ENCODE measurements at places on chromosomes 6 and 20. TPM values are rescaled to one million over a fixed set of nuclear protein-coding genes. Genes with fewer than 3 reads are reported as not detected.

POU5F1 gene
- total RNA-seq = 1.7 TPM

TBXT gene
- total RNA-seq = not detected

PAX1 gene
- not detected for total RNA-seq

DNA sequence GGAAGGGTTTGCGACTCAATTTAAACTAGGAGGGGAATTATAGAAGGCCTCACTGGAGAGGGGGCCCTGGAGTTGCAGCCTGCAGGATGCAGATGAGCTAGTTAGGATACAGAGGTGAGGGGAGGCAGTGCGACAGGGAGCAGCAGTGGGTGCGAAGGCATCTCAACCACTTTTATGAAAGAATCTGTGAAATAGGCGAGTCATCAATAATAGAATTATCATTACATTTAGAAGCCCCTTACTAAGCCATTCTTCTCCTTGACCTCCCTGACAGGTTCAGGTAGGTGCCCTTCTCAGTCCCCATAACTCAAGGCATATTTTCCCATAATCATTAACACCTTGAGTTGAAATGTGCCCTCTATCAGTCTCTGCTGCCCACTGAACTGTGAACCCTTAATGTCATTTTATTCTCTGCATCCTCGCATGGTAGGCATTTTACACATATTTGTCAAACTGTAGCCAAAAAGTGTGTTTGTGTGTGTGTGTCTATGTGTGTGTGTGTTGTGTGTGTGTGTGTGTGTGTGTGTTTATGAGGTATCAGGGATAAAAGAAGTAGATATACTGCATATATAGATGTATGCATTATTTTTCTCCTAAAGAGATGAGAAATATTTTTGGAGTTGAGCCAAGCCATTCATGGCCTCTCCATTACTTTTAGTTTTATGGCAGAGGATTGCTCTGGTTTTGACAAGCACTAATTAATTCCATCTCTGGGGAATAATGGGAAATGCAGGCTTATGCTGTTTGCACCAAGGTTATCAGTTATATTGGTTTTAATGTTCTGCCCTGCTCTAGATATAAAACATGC, 898.8 kb downstream of the KIF16B start:
- no peak for DNase-seq

DNA sequence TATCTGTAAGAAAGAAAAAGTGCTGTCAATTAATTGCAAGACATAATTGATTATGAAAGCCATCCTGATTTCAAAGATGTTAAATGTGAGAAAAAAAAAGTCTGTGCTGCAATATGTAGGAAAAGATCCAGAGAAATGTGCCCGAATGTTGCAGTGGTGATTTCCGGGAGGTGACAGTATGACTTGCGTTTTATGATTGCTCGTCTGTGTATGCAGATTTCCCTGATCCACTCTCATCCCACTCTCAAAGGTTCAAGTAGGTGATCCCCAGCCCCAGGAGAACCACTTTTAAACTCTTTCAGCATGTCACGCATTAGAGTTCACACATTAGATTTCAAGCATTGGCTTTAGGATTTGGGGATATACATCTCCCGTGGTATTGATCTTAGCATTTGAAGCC, 57.8 kb downstream of the TPD52L1 start:
- DNase-seq = no peak

DNA sequence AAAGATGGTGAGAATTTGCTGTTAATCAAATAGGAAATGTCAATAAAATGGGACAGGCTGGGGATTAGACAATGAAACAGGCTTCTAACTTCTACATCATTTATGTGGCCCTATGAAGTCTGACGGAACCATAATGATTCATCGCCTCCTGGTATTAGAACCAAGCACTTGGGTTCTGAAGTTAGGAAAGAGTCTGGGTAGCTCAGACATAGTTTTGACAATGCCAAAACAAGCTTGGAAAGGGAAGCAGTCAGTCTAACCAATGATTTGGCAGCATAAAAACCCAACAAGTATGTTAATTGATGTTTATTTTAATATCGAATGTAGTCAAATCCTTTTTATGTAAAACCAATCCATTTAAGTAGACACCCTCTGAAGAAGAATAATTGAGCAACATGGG, 160.8 kb upstream of the RSPO3 start:
- no peak for DNase-seq

GRCh38 chr6:137861550-137862337, 5.3 kb upstream of the TNFAIP3 start:
- DNase-seq = no peak

DNA sequence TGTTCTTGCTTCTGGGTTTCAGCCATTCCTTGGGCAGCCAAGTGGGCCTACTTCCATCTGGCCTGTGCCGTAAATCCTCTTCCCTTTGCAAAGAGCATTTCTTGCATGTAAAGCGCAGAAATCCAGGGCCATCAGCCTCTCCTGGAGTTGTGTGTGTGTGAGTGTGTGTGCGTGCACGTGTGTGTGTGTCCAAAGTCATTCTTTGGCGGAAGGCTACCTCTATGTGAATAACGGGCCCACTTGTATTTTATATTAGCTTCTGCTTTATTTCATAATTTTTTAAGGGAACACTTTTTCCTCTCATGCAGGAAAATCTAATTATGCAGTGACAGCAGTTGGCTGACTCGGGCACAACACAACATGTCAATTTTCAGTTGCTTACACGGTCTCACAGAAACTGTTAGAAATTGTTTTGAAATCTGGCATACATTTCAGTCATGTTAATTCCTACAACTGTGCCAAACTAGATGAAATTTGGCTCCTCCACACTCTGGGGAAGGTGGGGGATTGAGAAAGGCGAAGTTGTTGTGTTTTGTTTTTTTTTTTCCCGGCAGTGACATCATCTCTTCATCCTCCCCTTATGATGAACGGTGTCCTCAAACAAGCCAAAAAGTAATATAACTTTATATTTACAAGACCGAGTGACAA, 223.7 kb upstream of the TSHZ2 start:
- DNase-seq = no peak

Measured in HT-29 (cell line).